ENCODE measurements at places on chromosomes 4 and X. TPM values are rescaled to one million over a fixed set of nuclear protein-coding genes. Genes with fewer than 3 reads are reported as not detected.
A peak's percentile ranks its signal among the peaks of the same experiment; 100 is the strongest.

DNA sequence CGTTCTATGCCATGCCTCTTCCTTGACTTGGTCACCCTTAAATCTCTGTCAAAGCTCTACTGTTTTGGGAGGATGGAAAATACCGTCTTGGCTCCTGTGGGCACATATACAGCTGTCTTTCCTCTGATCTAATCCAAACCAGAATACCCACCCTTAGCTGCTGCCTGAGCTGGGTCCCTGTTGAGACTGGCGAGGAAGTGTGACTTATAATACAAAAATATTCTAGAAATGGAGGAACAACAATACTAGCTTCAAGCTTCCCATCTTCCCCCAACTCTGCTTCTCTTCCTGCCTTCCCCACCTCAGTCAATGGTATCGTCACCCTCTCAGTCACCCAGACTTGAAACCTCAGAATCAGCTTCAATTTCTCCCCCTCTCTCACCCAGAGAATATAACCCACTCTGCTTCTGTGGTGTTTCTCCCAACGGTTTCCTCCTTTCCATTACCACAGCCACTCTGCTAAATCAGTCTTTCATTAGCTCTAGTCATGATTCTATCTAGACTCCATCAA, 599 bp upstream of the IL2RG start:
- DNase-seq: peak; percentile 34

The GSX2 gene
- not detected for total RNA-seq

The VCX2 gene
- total RNA-seq: not detected

DNA sequence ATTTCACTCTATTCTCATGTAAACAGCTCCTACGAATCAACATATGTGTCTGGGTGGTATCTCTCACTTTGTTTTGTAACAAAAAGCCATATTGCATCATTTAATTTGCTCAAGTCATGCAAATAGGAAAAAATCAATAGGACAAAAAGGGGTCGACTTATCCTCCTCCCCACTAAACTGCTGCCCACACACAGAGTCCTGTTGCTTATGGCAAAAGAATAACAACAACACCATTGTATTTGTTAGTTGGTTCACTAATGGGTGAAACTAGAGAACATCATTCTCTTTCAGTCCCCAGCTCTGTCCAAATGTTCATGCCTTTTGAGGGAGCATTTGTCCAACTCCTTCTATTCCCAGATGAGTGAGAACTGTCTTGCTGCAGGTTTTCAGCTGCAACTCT, 2.1 kb downstream of the HHIP start:
- DNase-seq: no peak

The FGFRL1 gene
- 15.1 TPM for total RNA-seq

GRCh38 chr4:14994242-14994641, 8.0 kb upstream of the CPEB2 start:
- no peak for DNase-seq

The PROM1 gene
- total RNA-seq: not detected

The KLB gene
- total RNA-seq: not detected

DNA sequence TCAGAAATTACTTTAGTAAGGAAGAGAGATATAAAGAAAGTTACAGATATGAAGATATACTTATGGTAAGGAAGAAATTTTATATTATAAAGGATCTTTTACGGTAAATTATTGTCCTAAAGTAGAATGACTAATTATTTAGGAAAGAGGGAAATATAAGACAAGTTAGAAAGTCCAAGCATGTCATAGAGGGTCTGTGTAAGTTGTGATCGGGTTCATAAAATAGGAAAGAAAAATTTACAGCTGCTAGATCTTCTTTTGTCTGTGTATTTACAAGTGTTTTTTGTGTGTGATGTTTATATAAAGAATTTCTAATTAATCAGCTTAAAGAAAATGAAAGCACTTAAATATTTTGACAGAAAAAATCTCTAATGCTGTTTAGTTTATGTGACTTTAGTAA, 1054.9 kb upstream of the DIAPH2 start:
- DNase-seq: no peak

GRCh38 chr4:2765832-2766526, 9.8 kb upstream of the TNIP2 start:
- no peak for DNase-seq

- no peak for DNase-seq
Measured at GRCh38 chr4:90165883-90166282, 38.7 kb downstream of the CCSER1 start.

The POU3F4 gene
- not detected for total RNA-seq

GRCh38 chrX:127037159-127037558, 217.6 kb downstream of the PRR32 start:
- DNase-seq: no peak

DNA sequence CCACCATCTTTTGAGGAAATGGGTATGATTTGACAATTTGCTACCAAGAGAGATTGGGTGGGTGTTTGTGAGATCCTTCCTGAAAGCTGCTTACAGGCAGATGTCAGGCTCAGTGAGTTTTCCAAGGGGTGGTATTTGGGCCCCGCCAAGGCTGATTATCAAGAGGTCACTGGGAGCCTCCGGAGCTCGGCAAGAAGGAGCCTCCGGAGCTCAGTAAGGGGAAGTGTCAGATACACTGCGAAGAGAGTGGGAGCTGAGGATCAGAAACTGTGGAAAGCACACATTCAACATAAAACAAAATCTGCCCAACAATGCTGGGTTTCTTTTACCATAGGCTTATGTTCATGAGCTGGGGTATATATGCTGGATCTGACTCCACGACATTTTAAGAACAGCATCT, 714 bp downstream of the RTL3 start:
- no peak for DNase-seq

GRCh38 chr4:82268050-82268825, 105.6 kb downstream of the HNRNPD start:
- DNase-seq: peak; percentile 54

DNA sequence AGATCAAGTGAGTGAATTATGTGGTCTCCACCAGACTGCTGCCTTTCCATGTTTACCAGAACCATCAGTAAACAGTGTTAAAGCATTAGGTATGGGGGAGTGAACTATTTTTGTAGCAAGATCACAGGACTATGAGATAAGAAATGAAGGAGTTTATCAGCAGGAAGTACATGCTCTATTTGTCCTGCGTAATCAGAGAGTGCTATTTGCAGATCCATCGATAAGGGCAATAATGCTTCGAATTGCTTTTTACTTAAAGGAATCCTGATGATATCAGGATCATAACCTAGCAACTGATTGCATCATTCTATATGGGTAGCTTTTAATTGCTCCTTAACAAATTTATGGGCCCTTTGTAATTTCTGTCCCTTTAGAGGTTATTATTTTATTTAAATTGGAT, 57.1 kb downstream of the RBM46 start:
- no peak for DNase-seq

DNA sequence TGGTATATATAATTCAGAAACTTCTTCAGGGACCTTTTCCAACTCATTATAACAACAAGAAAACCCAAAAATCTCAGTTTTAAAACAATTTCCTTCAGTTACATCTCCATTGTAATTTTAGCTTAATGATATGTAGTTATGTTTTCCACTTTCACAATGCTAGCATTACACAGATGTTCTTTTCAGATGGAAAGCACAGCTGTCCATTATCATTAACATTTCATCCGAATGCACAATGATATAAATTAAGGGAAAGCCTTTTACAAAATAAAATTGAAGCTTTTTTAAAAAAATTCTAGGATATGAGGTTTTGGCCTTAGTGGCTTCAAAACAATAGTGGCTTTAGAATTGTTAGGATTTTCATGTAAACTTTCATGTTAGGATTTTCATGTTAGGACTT, 389.2 kb downstream of the ADAM29 start:
- no peak for DNase-seq

- no peak for DNase-seq
Measured at GRCh38 chr4:122555216-122555615, 65.7 kb downstream of the IL21 start.

The CTAG1B gene
- total RNA-seq: not detected

GRCh38 chr4:75557696-75558095, 1.8 kb downstream of the ODAPH start:
- DNase-seq: no peak

- no peak for DNase-seq
Measured at GRCh38 chr4:174274436-174274835, 9.0 kb downstream of the FBXO8 start.

The GABRQ gene
- not detected for total RNA-seq

The SLC10A3 gene
- total RNA-seq: 16.1 TPM

GRCh38 chr4:186807808-186808629, 84.4 kb upstream of the FAT1 start:
- no peak for DNase-seq
